ENCODE measurements at places on chromosomes 7 and 10. TPM values are rescaled to one million over a fixed set of nuclear protein-coding genes. Genes with fewer than 3 reads are reported as not detected.

Gene LRRC61
- 14.8 TPM for total RNA-seq

DNA sequence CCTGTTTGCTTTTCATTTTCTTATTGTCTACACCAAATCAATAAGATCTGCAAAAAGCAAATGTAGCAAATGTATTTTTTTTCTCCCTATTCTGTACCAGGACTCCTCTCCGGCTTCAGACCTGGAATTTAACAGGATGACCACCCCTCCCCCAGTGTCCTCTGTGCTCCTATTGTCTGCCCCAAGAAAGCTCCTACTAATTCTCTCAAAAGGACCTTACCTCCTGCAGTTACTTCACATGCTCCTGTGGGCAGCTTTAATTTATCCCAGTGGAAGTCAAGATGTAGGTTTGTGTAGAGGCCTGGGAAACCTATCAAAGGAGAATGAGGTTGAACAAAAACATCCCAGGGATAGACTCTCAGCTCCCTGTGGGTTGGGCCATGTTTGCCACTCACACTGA, 31.3 kb downstream of the PLXNA4 start:
- no peak for DNase-seq
- no peaks in the 10 kb centered on the region for H3K36me3 ChIP-seq
- no peak overlapping the region for H3K27ac ChIP-seq

- peaks cover 9% of the 10 kb centered on the region for H3K4me1 ChIP-seq
- no peaks in the 10 kb centered on the region for H3K36me3 ChIP-seq
- no peak overlapping the region for H3K27ac ChIP-seq
- H3K27me3 ChIP-seq = no peaks in the 10 kb centered on the region
- no peak for DNase-seq
These were observed 27.3 kb upstream of the MRC1 start for GRCh38 chr10:17781856-17782255.

- no peak overlapping the region for H3K4me3 ChIP-seq
- no peak overlapping the region for H3K27ac ChIP-seq
- no peaks in the 10 kb centered on the region for H3K4me1 ChIP-seq
- no peak for DNase-seq
- H3K27me3 ChIP-seq = no peaks in the 10 kb centered on the region
These were observed 512.2 kb downstream of the SORCS1 start for GRCh38 chr10:106652279-106652678.

Gene LHFPL3
- not detected for total RNA-seq

DNA sequence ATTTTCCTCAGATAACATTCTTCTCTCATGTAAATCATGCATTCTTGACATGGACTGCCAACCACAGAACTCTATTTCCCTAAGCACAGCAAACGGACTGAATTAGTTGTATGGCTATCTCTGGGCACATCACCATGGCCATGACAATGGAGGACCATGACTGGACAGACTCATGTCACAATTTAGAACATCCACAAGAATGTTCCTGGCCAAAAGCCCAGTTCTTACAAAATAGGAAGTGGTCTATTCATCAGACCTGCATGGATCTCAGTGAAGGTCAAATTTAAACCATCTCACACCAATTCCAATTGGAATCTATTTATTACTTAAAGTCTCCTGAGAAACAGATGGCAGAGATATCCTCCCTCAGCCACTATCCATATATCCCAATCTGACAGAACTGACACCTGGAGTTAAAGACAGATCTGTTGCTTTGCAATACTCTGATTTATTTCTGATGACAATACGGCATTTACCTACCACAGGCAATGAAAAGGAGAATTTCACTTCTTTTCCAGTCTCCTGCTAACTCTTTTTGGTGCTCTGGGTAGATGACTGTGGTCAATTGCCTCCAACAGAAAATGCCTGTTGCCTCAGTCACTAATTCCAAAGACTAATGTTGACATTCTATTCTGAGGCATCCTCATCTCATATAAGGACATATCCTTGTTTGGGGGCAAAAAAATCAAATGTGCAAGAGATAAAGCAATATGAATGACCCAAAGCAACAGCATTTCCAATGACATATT, 254.8 kb downstream of the HTR7 start:
- H3K27ac ChIP-seq = no peak overlapping the region
- no peak for DNase-seq
- H3K36me3 ChIP-seq = no peaks in the 10 kb centered on the region
- H3K4me1 ChIP-seq = no peaks in the 10 kb centered on the region
- no peaks in the 10 kb centered on the region for H3K27me3 ChIP-seq
- H3K4me3 ChIP-seq = no peak overlapping the region

Gene UCMA
- not detected for total RNA-seq

- H3K4me1 ChIP-seq = no peaks in the 10 kb centered on the region
- H3K27ac ChIP-seq = no peak overlapping the region
- no peak for DNase-seq
- H3K27me3 ChIP-seq = no peaks in the 10 kb centered on the region
- no peak overlapping the region for H3K4me3 ChIP-seq
- no peaks in the 10 kb centered on the region for H3K36me3 ChIP-seq
These were observed 13.6 kb upstream of the PRKAG2 start for GRCh38 chr7:151890355-151891004.

Gene NIPSNAP2
- total RNA-seq = 93.3 TPM

DNA sequence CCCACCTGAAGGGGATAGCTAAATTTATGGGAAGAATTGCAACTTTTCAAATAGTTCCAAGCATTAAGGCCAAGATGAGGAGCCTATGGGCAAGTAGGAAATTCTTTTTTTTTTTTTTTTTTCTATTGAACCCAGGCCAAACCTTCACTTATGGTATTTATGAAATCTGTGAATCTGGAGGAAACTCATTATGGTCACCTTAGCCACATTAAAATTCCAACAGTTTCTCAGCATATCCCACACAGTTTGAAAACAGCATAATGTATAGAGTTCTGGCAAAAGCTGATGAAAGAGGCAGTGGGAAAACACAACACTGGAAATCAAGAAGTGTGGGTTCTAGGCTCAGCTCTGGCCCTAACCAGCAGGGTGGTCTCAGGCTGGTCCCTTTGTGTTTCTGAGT, 236.9 kb downstream of the PTEN start:
- H3K27me3 ChIP-seq = no peaks in the 10 kb centered on the region
- H3K36me3 ChIP-seq = no peaks in the 10 kb centered on the region
- peaks cover 7% of the 10 kb centered on the region for H3K4me1 ChIP-seq
- no peak for DNase-seq
- H3K4me3 ChIP-seq = no peak overlapping the region
- H3K27ac ChIP-seq = no peak overlapping the region
